ENCODE measurements at places on chromosomes 6 and 20.

DNA sequence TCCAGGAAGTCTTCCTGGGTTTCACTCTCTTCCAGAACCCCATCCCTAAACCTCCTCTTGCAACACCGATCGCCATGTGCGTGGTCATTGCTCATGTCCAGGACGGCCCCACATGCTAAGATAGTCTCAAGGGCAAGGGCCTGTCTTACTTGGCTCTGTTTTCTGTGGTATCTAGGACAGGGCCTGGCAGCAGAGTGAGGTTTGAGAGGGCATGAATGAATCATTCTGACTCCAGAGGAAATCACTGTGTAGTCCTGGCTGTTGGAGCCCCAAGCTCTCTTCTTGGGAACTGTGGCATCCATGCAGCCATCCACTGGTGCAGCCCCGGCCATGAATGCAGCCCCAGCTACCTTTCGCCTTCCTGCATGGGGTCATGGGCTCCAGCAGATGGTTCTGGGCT lies 12.4 kb downstream of the SIRPA start:
- DNase-seq, result no peak

GRCh38 chr6:54282186-54282585 lies 26.1 kb upstream of the TINAG start:
- no peak for DNase-seq

DNA sequence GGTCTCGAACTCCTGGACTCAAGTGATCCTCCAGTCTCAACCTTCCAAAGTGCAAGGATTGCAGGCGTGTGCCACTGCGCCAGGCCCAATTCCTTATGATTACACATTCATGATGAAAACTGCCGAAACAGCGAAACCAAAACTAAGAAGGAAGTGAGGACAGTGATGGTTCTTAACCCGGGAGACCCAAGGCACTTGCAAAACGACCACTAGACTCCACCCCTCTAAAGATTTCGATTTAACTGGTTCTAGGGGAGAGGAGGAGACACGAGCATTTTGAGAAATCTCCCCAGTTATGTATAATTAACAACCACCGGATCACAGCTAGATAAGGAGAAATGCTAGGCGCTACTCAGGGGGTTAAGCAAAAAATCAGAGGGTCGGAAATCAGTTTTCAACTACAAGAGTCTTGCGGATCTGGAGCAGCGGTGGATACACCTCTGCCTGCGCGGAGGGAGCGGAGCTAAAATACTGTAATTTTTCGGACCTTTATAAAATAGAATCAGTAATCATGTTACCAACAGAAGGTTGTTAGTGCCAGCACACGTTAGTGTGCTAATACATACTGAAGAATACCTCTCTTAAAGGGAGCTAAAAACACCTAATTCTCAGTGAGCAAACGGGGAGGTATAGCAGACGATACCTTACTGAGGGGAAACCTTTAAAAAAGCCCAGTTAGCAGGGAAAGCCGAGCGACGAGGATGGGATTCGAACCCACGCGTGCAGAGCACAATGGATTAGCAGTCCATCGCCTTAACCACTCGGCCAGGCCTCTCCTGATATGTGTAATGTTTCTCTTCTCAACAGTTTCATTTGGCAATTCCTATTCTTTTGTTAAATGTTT lies 60.0 kb upstream of the BTN3A2 start:
- peak; percentile 47 for DNase-seq

GRCh38 chr20:17708675-17709360 lies 9.1 kb downstream of the BANF2 start:
- no peak for DNase-seq

DNA sequence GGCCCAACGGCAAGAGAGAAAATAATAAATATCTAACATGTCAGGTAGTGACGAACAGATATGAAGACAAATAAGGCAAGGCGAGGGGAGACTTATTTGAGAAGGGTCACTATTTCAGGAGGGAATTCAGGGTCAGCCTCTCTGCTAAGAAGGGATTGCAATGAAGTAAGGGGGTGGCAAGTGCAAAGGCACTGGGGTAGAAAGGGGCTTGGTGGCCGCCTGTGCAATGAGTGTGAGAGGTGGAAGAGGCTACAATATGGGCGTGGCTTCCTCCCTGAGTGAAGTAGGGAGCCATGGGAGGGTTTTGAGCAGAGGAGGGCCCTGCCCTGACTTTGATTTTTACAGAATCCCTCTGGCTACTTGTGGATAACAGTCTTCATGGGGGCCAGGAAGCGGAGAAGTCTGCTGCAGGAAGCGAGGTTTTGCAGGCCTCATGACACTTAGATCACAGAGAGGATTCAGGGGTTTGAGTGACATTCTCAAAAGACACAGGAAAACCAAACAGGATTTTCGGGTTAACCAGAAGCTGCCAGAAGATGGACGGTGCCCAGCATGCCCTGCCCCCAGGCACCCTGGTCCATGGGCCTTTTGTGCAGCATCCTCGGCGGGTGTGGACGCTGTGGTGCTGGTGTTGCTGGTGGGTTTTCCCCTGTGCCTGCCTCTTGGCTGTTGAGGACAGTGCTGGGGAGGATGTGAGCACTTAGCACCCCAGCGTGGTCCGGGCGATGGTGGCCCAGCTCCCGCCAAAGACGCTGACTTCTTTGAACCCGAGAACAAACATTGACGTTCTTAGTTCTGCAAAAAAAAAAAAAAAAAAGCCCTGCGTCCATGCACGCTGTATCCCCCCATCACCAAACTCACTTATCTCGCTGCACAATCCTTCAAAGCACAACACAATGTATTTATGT lies 124.2 kb upstream of the PTPN1 start:
- DNase-seq, result no peak

GRCh38 chr20:50995506-50995905 lies 27.4 kb downstream of the KCNG1 start:
- no peak for DNase-seq

DNA sequence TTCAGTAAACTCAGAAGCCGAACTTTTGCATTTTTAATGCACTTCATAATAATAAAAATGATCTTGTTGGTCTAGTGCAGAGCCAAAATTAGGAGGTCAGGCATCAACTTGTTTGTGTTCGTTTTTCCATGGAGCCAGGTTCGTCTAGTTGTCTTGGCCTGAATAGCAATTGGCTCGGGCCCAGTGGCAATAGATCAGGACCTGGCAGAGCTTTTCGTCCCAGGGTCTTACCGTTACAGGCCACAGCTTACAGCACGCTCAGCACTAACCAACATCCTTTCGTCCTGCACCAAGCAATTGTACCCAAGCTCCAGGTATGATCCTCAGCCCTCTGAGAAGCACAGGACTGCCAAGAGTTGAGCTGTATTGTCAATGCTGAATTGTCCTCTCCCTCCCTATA lies 240.5 kb upstream of the PLN start:
- no peak for DNase-seq

DNA sequence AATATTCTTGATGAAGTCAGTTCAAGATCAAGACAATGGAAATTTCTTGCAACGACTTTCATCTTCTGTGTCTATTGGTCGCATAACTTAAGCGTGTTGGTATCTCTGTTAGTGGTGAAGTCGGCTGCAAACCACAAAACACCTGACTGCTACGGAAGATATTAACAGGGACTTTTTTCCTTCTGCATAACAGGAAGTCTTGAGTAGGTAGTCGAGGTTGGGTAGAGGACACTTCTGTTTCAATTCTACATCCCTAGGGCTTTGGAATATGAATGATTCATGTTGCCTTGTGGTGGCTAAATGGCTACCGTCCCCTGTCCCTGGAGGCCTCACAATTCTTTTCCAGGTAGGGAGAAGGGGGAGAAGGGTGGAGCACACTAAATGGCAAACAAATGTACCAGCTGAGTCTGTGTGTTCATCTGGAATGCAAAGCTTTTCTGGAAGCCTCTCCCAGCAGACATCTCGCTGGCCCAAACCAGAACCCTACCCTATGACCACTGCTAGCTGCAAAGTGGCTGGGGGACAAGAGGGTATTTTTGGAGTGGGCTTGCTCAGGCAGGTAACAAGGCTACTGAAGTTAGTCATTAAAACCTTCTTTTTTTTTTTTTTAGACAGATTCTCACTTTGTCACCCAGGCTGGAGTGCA lies 34.6 kb upstream of the NKX2-2 start:
- DNase-seq, result no peak

DNA sequence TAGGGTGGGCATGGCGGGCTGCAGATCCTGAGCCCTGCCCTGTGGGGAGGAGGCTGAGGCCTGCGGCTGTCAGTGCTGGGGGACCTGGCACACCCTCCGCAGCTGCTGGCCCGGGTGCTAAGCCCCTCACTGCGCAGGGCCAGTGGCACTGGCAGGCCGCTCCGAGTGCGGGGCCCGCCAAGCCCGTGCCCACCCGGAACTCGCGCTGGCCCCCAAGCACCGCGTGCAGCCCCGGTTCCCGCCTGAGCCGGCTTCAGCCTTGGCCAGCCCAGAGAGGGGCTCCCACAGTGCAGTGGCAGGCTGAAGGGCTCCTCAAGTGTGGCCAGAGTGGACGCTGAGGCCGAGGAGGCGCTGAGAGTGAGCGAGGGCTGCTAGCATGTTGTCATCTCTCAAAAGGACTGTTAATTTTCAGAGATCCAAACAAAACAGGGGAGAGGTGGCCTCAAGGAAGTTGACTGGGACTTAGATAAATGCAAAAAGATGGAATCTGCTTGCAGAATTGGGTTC lies 74.5 kb upstream of the RBM24 start:
- DNase-seq, result no peak

DNA sequence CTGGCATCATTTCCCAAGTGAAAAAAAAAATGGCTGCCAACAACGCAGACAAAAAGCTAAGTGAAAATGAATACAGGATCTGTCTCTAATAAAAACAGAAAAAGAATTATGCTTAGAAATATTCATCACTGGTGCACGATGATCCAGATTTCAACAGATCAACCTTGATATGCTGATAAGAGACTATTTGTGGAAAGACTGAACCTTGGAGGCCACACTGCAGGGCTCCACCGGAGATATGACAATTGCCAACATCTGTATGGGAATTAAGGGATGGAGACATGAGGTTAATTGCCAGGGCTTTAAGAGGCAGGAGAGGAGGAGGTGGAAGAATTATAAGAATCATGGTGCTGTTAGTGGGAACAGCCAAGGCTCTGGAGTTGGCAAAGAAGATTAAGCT lies 48.3 kb downstream of the PFDN4 start:
- no peak for DNase-seq

- DNase-seq, result no peak
These were observed 252.0 kb downstream of the TBX18 start for GRCh38 chr6:84512391-84512790.

DNA sequence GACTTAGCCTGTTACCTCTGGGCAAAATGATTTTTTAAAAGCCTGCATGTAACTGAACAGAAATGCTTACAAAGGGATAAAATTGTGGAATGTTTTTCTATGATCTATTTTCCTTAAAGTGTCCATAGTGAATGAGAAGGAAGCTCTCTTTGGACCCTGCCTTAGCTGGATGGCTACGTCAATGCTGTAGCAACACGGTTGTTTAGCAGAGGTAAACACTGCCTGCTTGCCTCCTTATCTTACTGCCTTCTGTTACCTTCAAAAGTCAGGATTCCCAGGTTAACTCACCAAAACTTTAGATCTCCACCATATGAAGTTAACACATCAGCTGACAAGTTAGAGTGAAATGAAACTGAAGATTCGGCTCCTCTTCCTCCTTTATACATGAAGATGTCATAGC lies 402.6 kb downstream of the SAMD5 start:
- no peak for DNase-seq

DNA sequence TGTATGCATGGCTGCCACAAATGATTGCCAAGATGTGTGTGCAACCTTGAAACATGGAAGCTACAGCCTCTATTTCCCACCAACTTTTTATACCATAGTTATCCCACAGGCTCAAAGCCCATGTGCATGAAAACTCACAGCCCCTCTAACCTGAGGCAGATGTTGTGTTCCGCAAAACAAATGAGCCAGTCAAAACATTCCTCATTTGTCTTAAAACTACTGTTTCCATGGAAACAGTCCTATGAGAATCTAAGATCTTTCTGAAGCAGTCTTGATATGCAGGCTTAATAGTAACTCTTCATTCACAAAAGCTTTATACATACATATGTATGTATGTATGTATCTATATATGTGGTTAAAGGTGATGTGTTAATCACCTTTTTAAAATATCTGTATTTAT lies 31.2 kb upstream of the MANEA start:
- no peak for DNase-seq

DNA sequence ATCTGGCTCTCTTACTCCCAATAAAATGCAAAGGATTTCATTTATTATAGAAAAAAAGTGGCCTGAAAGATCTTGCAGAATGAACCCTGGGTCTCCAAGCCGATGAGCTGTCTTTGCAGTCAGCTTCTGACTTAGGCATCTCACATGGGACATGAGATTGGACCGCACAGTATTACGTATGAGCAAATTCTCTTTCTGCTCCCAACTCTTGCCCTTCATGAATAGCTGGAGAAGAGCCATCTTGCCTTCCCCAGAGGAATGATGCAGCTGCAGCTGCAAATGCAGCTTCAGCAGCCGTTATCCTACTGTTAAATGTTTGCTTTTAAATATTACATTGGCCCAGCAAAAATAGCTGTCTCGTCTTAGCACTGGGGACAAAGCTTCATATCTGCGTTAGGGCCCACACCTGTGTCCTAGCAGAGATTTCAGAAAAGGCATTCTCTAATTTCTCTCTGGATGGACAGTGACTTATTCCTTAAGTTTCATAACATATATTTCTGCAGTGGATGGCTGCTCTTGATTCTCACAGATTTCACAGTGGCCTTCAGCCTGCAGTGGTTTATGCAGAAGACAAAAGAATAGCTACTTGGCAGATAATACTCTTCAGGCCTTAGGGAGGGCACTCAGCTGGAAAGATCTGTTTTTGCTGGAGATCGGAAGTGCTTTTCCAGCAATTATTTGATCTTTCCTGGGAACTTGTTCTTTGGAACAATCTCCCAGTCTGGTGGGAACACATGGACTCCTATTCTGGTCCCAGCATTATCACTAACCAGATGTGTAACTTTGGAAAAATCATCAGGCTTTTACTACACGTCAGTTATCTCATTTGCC lies 129.2 kb downstream of the FYN start:
- DNase-seq, result no peak

DNA sequence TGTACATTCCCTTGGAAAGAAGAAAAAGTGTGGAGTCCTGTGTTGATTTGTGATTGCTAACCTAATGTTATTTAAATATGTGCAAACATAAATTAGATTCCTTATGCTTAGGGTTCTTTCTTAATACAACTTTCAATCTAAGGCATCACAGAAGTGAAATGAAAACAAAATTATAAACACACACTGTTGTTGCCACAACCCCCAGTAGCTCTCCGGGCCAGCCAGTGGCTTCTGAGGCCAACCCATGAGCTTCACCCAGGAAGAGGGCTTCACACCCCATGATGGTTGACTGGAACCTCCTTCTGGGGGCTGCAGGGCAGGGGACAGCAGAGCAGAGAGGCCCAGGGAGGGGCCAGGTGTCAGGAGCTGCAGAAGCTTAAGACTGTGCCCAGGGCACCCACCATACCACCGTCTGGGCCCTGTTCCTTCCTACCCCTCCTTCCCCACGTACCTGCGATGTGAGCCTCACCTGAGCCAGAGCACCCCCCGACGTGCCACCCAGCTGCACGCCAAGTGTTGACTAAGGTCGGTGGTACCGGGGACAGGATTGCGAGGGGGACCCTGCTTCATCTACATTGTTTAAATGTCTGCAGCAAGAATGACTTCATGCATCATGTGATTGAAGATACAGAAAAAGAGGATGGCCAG lies 110.5 kb downstream of the FAM120B start:
- no peak for DNase-seq
